HS-27A (cell line): ENCODE measurements at places on chromosomes 2 and 18.
A peak's percentile ranks its signal among the peaks of the same experiment; 100 is the strongest.

- DNase-seq = no peak
These were observed 293.9 kb upstream of the ERBB4 start for GRCh38 chr2:212832211-212833195.

- DNase-seq = peak; percentile 68
These were observed 46.6 kb upstream of the AMMECR1L start for GRCh38 chr2:127932199-127932876.

GRCh38 chr18:6681331-6681875 lies 48.1 kb upstream of the ARHGAP28 start:
- no peak for DNase-seq

DNA sequence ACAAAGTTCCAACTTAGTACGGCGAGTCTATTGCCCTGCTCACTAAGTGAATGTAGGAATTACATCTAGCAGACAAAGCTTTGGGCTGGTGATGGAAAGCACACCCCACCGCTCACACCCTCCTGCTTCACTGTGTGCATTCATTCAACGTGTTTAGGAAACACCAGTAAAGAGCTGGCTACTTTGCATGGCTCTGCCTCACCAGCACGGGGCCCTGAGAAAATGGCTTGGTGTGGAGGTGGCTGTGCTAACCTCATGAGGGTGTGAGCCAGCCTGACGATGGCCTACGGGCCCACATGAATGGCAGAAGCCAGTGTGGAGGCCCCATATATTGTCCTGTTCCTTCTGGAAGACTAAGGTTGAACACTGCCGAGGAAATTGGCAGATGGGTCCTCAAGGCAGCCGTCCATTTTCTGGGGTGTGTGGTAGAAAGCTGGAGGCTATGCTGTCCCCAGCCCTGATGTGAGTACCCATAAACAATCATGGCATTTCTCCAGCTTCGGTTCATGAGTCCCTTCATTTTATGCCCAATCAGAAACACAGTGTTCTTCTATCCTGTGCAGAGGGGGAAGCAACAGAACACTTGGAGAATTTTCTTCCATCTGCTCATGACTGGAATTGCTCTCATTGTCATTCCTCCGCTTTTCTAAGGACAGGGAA lies 269.4 kb downstream of the PHLPP1 start:
- no peak for DNase-seq

DNA sequence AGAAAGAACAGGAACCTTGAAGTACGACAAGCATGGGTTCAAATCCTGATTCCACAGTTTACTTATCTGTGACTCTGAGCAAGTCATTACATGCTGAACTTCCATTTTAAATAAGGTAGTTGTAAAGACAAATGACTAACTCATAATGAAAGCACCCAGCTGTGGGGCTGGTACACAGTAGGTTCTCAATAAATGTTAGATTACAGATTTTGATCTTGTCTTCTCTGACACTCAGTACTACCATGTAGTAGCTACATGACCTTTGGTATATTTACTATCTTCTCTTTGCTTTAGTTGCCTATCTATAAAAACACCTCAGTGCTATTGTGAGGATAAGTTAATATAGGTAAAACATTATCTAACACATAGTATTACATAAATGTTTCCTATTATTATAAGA lies 3.2 kb downstream of the TRAK2 start:
- DNase-seq = no peak

- no peak for DNase-seq
These were observed 50.3 kb downstream of the MTERF4 start for GRCh38 chr2:241051578-241052487.
